ENCODE measurements at places on chromosomes 1 and 21. TPM values are rescaled to one million over a fixed set of nuclear protein-coding genes. Genes with fewer than 3 reads are reported as not detected.
A peak's percentile ranks its signal among the peaks of the same experiment; 100 is the strongest.

DNA sequence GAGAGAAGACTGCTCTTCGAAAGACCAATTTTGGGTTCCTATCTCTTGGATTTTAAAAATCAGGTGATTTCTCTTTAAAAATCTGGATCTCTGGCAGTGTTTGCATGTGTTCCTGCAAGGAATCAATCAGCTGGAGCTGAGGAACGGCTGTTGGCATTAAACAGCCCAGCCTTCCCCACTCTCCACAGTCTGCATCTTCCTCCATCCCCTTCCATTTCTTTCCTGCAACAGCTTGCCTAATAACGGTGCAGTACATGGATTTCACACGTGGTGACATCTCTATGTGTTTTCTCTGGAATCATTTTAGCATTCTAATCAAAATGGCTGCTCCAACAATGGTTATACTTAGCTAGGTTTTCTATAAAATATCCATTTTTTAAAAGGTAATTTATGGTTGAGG, 20.0 kb downstream of the RIPPLY3 start:
- no peak for DNase-seq

GRCh38 chr1:94817712-94818111, 2.4 kb upstream of the SLC44A3 start:
- DNase-seq, result no peak

GRCh38 chr1:43421396-43421795, 31.7 kb downstream of the SZT2 start:
- no peak for DNase-seq

DNA sequence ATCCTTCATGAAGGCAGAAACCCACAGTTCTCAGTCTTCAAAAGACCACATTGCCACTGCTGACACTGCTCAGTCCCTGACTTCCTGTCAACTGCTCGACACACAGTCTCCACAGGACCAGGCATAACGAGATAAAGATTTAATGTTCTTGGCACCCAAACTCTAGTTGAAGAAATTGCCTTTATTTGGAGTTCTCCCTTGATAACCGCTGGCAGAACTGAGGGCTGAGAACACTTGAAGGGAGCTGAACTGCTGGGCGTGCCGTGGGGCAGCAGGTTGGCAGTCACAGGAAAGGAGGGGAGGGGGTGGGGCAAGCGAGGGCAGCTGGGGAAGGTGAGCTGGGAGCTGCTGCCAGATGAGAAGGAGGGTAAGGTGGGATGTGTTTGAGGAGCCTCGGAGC, 15.9 kb downstream of the HENMT1 start:
- no peak for DNase-seq

- no peak for DNase-seq
Measured at GRCh38 chr1:64488862-64489261, 18.9 kb downstream of the CACHD1 start.

DNA sequence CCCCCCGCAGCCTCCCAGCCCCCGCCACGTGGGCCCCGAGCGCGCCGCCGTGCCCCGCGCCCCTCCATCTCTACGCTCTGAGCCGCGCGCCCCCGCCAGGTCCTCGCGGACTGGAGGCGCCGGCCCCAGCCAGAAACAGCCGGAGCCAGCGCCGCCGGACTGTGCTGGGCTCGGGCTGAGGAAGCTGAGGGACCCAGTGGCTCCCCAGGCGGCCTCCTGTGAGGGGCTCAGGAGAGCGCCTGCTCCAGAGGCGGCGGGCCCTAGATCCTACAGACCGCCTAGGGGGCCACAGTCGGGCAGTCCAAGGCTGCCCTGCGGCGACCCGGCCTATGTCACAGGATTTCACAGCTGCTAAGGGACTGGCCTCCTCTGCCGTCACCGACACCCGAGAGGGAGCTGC, 82.1 kb downstream of the NENF start:
- no peak for DNase-seq

- no peak for DNase-seq
Measured at GRCh38 chr1:233268389-233269022, 27.0 kb downstream of the PCNX2 start.

- DNase-seq, result no peak
Measured at GRCh38 chr1:228810878-228811711, 75.8 kb downstream of the RHOU start.

DNA sequence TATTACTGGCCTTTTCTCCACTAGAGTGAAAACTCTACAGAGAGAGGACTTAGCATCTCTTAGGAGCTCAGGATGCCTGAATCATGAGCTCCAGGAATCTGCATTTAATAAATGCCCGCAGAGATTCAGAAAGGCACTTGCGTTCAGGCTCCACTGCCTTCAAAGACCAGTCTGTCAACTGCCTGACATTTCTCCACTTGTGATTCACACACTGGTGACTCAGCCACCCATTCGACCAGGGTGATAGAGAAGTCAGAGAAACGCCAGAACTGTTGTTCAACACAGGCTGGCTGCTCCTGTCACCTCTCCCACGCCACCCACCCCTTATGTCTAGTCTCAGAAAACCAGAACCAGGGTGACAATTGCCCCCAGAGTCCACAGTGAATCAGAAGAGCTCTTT, 26.9 kb upstream of the LBR start:
- peak; percentile 75 for DNase-seq

DNA sequence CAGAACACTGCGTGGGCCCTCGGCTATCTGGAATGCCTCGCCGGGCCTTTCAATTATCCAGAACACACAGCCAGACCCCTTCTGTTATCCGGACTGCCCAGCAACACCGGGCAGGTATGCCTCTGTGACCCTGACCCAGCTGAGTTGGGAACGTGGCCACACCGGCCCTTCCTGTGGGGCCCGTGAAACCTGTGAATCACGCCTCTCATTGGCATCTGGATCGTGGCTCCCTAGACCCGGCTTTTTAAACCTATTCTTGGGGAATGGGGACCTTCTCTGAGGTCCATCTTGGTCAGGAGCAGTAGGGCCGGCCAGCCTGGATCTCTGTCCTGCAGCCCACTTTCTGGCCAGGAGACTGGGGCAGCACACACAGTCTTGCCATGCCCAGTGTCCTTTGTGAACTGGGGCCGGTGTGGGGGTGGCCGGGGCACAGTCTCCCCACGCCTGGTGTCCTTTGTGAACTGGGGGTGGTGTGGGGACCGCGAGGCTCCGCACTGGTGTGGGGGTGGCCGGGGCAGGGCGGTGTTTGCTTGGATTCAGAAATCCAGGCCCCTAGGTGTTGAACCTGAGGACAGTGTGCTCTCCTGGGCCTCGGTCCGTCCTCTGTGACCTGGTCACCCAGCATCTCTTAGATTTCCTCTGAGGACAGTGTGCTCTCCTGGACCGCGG, 11.1 kb downstream of the COL18A1 start:
- DNase-seq, result no peak

DNA sequence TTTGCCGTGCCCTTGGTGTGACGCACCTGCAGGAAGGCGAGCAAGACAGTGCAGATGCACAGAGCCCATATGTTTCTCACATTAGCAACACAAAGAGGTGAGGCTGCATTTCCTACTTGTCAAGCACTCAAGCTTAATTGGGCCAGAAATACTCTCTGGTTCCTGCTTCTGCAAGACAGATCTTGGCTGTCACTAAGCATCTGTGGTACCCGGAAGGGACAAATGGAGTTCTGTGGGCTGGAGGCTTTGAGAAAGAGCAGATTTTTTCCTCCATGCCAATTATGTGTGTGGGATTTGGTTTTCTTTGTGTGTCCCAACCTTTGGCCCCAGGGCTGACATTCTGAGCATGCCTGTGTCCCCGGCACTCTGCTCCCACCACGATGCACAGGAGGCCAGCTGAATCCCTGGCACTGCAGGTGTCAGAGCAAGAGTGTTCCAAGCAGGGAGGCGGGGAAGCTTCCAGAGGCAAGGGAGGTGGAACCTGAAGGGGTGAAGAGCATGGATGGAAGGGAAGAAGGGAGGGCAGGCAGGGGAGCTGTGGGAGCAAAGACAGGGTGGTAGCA, 52.0 kb upstream of the STUM start:
- no peak for DNase-seq

DNA sequence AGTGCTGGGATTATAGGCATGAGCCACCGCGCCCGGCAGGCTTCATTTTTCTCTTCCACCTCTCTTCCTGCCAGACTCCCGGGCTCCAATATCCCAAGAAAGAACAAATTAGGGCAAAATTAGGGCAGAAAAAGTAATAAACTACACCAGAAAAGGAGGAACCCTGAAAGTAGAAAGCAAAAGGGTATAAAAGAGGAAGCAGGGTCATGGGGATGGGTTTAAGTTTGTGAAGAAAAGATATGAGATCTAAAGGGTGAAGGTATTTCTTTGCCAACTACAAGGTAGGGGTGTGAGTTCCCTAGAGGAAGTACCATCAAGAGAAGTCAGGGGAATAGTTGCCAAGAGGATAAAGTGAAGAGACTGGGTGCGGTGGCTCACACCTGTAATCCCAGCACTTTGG, 9.9 kb downstream of the PTPN22 start:
- DNase-seq, result no peak

DNA sequence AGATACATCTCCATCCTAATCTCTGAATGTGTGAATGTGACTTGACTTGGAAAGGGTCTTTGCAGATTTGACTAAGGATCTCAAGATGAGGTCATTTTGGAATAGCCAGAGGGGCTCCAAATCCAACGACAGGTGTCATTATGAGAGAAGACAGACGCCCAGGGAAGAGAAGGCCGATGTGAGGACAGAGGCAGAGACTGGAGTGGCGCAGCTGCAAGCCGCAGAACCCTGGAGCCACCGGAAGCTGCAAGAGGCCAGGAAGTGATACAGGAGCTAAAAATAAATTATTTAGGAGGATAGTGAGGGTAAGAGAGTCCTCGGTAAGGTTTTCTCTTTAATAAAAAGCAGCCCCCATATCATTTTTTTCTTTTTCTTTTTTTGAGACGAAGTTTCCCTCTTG, 9.7 kb upstream of the AADACL4 start:
- no peak for DNase-seq

DNA sequence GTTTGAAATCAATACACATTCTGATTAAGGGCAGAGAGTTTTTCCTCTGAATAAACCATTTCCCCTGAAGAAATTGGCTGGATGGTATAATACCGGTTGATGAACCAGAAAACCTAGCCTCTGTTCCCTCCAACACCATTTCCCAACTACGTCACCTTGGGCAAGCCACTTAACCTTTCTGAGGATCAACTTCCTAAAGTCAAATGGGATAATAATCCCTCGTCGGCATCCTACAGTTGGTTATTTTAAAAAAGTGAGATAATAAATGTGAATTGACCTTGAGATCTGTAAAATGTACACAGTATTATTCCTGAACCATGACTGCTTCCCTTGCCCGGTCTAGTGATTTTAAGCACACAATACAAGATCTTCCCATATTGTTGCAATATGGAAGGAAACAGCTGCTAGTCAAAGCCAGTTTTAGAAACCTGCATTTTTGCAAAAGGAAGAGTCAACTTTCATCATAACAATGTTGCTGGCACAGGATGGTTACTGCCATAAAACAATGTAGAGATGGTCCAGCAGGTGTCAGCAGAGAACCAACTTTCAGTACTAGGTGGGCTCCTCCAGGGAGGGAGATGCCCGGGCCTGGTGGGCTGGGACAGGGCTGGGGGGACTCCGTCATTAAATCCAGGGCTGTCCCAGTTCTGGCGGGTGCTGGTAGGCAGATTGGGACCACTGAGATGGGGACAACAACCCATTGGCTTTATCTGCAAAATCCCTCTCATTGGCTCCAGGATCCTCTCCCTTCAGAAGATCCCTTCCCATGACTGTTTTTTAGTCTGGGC, 5.2 kb upstream of the HLX start:
- peak; percentile 56 for DNase-seq

GRCh38 chr1:76471536-76471935, 395.7 kb upstream of the ST6GALNAC5 start:
- DNase-seq, result no peak

- DNase-seq, result no peak
Measured at GRCh38 chr1:236166041-236166440, 23.7 kb downstream of the GPR137B start.

DNA sequence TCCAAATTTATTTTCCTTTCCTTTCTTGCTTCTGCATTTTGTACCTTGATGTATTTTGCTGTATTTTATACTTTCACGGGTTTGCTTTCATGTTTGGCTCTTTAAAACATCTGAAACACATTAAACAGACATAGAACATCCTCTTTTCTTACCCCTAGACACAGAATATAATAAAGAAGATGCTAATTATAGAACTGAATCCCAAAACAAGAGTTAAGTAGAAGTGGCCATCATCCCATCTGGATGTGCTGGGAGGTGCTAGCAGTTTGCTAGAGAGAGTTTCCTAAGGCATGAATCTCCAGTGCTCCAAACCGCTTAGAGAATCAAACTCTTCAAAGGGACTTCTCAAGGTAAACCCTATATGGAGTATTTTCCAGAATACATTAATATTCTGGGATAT, 53.9 kb upstream of the GNG12 start:
- DNase-seq, result no peak

DNA sequence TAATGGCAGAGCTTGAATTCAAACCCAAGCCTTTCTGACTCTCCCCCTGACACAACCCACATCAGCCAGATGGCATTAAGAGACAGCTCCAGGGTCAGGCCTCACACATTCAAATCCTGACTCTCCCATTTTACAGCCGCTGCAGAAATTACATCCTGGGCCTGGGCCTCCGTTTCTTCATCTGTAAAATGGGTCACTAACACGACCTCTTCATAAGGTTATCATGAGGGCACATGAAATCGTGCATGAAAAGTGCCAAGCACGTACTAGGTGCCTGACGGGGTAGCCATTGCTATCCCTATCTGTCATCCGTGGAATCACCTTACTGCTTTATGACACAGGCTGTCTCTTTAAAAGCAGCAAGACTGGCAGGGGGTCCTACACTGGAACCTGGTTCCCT, 19.8 kb upstream of the CASZ1 start:
- no peak for DNase-seq

DNA sequence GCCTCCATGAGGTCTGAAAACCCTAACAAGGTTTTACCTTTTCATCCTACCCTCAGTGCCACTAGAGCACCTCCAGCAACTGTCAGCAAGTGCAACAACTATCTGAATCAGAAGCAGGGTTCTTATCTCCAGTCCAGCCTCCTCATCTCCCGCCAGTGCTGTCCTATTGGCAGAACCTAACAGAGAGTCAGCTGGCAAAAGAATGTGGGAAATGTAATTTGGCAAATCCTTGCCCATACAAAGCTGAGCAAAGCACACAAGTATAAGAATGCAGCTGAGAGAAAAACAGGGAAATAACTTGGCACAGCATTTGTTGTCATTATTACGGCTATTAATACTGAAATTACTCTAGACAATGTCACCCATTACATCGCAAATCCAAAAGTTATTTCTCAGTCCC, 124.2 kb downstream of the ATP6V1G3 start:
- DNase-seq, result no peak

DNA sequence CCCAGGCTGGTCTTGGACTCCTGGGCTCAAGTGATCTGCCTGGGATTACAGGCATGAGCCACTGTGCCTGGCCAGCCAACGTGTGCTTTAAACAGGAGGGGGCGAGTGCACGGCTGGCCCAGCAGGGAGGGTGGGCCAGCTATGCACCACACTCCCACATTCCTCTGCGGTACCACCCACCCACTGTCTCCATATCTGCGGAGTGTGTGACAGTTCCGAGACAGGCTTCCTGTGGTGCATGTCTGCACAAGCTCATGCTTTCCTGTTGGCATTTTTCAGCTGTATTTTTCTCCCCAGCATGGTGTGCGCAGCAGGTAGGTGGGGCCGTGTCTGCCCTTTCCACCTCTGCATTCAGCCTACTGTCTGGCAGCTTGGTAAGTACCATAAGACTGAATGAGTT, 183.3 kb downstream of the AJAP1 start:
- no peak for DNase-seq

MAB21L3 gene
- total RNA-seq, result under 0.01 TPM

CDK11B gene
- total RNA-seq, result 6.0 TPM

ATF3 gene
- 12.9 TPM for total RNA-seq

FAAH gene
- total RNA-seq, result 0.86 TPM

EXTL1 gene
- 6.0 TPM for total RNA-seq

UBL4B gene
- total RNA-seq, result not detected

NKAIN1 gene
- not detected for total RNA-seq

CITED4 gene
- total RNA-seq, result 1.7 TPM

CELA2A gene
- not detected for total RNA-seq

CFHR4 gene
- total RNA-seq, result not detected

SDHC gene
- 20.3 TPM for total RNA-seq
